ENCODE measurements at places on chromosomes 1 and 21. TPM values are rescaled to one million over a fixed set of nuclear protein-coding genes. Genes with fewer than 3 reads are reported as not detected.

CAMK1G gene
- total RNA-seq: 1.0 TPM

EYA3 gene
- total RNA-seq: 33.9 TPM

DNA sequence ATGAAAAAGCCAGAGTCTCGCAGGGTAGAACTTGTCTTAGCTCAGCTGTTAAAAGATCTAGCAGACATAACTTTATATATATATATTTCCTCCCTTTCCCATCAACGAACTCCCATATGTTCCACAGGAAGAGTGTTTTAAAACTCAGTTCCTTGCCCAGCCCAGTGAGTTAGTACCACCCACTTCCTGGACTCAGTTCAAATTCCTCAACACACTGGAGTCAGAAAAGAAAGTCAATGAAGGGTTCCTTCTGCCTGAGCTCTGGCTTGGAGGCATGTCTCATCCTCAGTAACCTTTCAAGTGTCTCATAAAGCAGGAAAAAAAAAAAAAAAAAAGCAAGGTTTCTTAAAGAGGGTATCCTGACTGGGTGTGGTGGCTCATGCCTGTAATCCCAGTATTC lies 15.6 kb downstream of the TPM3 start:
- peaks cover 20% of the 10 kb centered on the region for H3K36me3 ChIP-seq
- no peak overlapping the region for H3K4me3 ChIP-seq
- DNase-seq: no peak
- peaks cover 17% of the 10 kb centered on the region for H3K4me1 ChIP-seq
- no peaks in the 10 kb centered on the region for H3K27me3 ChIP-seq

- no peak overlapping the region for H3K4me3 ChIP-seq
- H3K4me1 ChIP-seq: no peaks in the 10 kb centered on the region
- H3K27me3 ChIP-seq: no peaks in the 10 kb centered on the region
- no peak overlapping the region for H3K27ac ChIP-seq
- H3K36me3 ChIP-seq: no peaks in the 10 kb centered on the region
Measured at GRCh38 chr1:218930472-218931241, 243.0 kb upstream of the LYPLAL1 start.

- H3K36me3 ChIP-seq: no peaks in the 10 kb centered on the region
- DNase-seq: no peak
- no peak overlapping the region for H3K27ac ChIP-seq
Measured at GRCh38 chr1:234478152-234478480, 863 bp downstream of the TARBP1 start.

GRCh38 chr1:53593758-53594380 lies 134.7 kb downstream of the DMRTB1 start:
- no peak overlapping the region for H3K4me3 ChIP-seq
- no peak overlapping the region for H3K27ac ChIP-seq
- DNase-seq: peak; percentile 88
- no peaks in the 10 kb centered on the region for H3K36me3 ChIP-seq
- peaks cover 7% of the 10 kb centered on the region for H3K27me3 ChIP-seq

DNA sequence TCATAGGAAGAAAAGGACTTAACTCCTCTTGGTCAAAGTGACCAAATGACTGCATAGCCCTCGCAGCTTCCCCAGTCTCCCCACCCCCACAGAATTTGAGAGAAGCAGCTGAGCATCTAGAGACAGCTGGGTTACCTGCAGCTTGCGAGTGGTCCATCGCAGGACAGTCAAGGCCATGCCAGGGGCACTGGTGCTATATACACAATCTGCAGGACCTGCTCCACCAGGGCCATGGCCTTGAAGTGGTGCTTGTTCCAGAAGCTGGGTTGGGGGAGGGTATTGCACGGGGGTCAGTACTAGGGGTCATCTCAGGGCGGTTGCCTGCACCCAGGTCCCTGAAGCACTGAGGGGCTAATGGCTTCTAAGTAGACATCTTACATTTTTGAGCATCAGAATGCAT lies 10.4 kb downstream of the MRTO4 start:
- peaks cover 32% of the 10 kb centered on the region for H3K36me3 ChIP-seq
- no peak overlapping the region for H3K27ac ChIP-seq
- H3K4me1 ChIP-seq: no peaks in the 10 kb centered on the region
- DNase-seq: no peak
- H3K27me3 ChIP-seq: no peaks in the 10 kb centered on the region

All from H1 (cell line).